Tibial nerve (tissue), 4 donors: ENCODE measurements at places on chromosomes 13 and 19.

GRCh38 chr19:31066385-31066784, 282.9 kb downstream of the TSHZ3 start:
- DNase-seq: no peak

GRCh38 chr13:73273745-73274144, 214.9 kb downstream of the KLF5 start:
- DNase-seq: no peak

DNA sequence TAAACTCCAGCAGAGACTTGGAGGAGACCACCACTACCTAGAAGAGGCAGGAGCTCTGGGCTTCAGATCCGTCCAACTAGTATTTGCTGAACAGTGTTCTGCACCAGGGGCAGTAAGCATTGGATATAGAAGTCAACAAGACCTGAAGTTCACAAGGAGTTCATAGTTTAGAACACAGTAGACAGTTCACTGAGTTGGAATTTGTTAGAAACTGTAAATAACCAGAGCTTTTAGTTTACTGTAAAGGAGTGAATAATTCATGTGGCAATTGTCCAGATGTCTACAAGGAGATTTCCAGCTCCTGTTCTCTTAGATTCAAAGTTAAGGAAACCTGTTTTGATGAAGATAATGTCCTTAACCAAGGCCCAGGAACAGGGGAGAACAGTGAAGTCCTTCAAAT, 128.9 kb downstream of the COG6 start:
- DNase-seq: no peak

- DNase-seq: no peak
Observed at GRCh38 chr13:43014162-43014561, 9.2 kb upstream of the DNAJC15 start.

DNA sequence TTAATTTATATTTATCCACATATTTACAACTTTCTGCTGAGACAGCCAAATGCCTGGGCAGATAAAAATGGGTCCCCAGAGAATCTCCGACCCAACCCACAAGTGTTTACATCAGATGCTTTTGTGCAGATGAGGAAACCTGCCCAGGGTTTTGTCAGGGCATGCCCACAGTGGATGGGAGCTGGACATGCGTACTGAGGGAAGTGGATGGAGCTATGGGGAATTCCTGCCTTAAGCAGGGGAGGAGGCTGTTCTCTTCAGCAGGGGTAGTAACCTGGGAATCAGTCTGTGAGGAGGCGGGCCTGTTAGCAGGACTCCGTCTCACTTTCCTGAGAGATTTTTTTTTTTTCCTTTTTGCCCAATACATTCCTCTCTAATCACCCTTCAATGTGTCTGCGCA, 122.9 kb downstream of the RFC3 start:
- no peak for DNase-seq

DNA sequence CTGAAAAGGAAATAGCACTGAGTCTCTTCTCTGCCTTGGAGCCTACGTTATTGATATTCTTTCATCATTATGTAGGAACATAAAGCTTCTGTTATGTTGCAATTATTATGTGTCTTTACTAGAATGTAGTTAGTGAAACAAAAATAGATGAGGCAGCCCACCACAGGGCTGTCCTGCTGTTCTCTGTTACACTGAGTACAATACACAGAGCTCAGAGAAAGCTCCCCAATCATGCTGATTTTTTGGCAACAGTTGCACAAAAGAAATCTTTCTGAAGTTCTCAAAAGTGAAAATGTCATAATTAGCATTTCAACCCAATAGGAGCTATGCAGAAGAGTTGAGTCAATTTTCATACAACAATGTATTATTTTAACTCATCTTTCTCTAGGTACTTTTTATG, 119.5 kb downstream of the EFNB2 start:
- no peak for DNase-seq

GRCh38 chr19:2191456-2192310, 27.9 kb downstream of the DOT1L start:
- no peak for DNase-seq

GRCh38 chr19:5553892-5554291, 13.9 kb downstream of the TINCR start:
- DNase-seq: no peak

- DNase-seq: no peak
Observed at GRCh38 chr19:38473201-38473600, 39.7 kb downstream of the RYR1 start.

DNA sequence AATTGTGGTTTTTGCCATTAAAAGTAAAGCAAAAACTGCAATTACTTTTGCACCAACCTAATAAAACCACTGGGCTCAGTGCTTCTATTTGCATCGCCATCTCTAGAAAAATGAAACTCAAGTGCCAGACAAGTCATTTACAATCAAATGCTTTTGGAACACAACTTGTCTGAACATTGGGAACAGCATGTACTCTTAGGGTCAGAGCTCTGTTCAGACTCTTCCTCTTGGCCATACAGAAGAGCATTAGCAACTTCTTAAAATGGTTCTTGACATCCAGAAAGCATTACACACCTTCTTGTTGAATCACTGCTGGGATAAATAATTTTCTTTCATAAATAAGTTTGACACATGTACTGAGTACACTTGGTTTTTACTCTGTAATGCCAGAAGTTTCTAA, 272.5 kb downstream of the DCLK1 start:
- DNase-seq: no peak

DNA sequence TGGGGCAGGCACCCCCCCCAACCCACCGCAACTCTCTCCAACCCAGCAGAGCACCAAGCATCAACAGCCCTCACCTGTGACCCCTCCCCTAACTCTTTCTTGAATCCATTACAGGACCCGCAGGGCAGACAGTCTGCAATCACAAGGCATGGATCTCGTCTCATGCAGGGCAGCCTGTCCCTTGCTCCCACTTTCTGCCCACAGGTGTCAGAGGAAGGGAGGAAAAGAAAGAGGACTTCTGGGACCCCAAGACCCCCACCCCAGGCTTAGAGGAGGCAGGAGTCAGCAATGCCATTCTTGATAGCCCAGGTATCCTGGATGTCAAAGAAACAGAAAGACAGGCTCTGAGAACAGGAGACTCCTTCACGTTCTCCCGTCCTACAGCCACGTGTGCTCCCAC, 47.4 kb upstream of the TUBGCP3 start:
- no peak for DNase-seq

- no peak for DNase-seq
Observed at GRCh38 chr19:18266771-18267686, 7.2 kb downstream of the IQCN start.

DNA sequence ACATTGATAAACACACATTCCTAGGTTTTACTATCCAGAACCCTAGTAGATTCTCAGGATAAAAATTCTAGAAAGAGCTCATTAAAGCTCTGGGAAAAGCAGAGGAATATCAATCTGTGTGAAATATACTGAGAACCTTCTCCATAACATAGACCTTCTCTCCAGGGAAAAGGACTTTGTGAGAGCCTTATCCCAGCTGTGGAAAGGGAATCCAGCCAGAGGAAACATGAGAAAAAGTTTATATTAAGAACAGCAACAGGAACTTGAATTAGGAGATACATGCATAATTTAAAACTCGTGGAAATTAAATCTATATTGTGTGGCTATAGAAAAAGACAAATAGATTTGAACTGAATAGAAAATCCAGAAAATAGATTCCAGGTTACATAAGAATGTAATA, 1639.9 kb downstream of the EFNB2 start:
- no peak for DNase-seq

DNA sequence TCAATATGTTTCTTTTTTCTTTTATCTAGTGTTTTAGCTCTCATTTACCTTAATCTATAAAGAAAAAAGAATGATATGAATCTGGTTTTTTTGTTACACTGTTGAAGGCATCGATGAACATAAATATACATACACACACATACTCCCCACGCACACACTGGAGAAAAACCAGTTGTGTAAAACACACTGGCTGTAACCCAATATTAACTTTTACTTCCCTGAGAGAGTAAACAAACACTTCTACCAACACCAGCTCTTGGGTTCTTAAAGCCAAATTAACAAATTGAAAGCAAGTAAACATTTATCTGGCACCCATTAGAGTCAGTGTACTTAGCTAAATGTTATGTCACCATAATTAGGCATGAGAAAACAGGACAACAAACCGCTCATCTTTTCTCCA, 145.7 kb downstream of the ABCC4 start:
- no peak for DNase-seq

- no peak for DNase-seq
Observed at GRCh38 chr13:43150369-43151207, 127.2 kb downstream of the DNAJC15 start.

DNA sequence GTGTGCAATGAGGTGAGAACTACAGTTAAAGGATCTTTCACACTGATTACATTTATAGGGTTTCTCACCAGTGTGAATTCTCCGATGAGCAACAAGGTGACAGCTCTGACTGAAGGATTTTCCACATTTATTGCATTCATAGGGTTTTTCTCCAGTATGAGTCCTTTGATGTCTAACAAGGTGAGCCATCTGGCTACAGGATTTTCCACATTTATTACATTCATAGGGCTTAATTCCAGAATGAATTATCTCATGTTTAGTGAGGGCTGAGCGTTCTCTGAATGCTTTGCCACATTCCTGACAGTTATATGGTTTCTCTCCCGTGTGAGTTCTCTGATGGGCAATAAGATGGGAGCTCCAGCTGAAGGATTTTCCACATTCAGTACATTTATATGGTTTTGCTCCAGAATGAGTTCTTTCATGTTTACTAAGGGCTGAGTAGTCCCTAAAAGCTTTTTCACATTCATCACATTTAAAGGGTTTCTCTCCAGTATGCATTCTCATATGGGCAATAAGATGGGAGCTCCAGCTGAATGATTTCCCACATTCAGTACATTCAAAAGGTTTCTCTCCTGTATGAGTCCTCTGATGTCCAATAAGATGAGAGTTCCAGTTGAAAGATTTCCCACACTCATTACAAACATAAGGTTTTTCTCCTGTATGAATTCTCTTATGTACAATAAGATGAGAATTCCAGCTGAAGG, 4.4 kb upstream of the C19orf18 start:
- DNase-seq: no peak

DNA sequence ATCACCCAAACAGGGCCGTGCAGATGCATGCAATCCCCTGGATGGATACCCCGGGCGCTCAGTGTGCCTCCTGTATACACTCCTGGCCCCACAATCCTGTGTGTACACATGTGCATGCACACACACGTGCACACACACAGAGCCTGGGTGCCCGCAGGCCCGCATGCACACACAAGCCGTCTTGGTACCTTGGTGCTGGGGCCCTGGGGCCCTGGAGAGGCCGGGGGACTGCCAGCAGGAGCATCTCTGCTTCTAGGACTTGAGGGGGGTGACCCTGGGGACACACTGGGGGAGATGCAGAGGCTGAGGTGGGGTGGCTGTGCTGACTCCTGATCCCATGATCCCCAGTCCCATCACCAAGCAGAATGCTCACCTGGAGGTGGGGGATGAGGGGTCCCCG, 15.6 kb upstream of the EPOR start:
- no peak for DNase-seq
